ENCODE measurements at places on chromosomes 6 and 20. TPM values are rescaled to one million over a fixed set of nuclear protein-coding genes. Genes with fewer than 3 reads are reported as not detected.

GRCh38 chr6:56349194-56349593 lies 101.8 kb upstream of the COL21A1 start:
- DNase-seq: no peak

GRCh38 chr20:16316513-16316912 lies 256.7 kb downstream of the KIF16B start:
- no peak for DNase-seq

DNA sequence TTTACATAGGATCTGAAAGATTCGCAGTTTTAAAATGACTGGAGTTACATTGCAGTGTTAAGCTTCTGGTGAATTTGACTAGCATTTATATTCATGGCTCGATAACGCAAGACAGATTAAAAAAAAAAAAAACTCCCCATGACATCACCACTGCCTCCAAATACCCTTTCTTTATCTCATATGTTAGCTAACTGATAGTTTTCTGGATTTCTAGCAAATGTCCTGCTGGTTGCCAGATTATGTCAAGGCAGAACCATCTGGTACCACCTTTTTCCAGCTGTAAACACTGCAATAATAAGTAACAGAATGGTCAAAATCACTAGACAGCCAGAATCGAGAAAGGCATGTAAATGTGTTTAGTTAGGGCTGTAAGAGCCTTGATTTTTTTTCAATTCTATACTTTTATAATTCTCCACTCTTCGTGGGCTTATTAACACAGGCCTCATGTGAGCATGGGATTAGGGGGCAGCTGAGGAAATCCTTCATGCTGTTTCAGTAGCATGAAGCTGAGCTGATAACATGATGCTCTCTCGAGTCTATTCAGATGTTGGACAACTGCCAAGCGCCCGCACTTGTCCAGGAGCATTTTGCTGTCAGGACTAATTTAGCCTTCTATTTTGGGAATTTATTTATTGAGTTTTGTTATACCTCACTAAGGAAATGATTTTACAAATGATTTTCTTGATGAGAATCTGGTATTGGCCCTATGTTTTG lies 166.0 kb upstream of the SCGN start:
- DNase-seq: no peak

The CASS4 gene
- total RNA-seq: 0.09 TPM

DNA sequence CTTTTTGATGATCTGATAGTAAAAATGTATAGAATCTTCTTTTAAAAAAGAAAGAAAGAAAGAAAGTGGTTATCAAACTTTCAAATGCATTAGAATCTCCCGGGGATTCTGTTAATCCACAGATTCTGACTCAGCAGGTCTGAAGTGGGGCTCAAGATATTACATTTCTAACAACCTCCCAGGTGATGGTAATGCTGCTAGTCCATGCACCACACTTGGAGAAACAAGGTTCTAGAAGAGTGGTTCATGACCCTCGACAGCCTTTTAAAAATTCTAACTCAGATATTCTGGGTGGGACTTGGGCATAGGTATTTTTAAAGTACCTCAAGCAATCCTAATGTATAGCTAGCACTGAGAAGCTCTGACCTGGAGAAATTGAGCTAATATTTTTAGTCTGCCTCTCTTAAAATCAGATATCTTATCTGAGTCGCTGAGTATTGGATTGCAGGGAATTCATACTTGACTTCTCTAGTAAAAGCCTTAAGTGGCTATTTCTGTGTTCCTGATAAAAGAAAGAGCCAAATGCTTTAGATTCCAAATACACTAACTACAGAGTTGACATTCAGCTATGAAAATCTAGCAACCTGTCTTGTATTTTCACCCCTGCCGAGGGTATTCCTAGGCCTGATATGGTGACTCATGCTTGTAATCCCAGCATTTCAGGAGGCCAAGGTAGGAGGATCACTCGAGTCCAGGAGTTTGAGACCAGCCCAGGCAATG lies 252.4 kb downstream of the PHACTR1 start:
- no peak for DNase-seq

The RUNX2 gene
- 0.46 TPM for total RNA-seq

DNA sequence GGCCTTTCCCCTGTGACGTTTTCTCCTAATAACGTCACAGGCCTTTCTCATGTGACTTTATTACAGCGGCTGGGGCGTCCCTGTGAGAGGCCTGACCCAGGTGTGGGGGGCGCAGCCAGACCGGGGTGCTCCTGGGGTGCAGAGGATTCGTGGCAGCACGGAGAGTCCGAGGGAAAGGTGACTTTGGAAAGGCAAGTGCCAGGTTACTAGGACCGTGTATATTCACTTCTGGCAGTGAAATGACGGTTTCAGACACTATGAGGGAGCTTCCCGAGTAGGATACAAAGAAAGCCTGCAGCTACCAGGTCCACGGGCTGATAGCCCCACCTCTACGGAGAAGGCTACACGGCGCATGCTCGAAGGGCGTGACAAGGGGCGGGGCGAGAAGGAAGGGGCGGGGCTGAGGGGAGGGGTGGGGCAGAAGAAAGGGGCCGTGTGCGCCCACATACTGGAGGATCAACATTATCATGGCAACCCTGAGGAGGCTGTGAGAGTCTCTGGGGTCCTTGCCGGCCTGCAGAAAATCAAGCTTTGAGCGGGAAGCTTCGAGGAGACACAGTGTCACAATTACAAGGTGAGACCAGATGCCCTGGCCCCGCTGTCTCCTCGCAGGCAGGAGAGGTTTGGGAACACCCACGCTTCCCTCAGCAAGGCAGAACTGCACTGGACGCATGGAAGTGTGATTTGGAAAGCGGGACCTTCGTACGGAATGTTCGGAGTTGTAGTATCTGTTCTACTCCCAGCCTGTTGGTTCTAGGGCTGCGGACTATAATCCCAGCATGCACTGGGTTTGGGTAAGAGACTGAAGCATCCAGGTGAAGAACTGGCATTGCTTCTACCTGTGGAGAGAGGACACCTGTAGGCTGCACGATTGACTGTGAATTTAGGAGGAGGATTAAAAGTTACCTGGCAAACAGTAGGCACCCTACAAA lies 54.4 kb upstream of the ZNF337 start:
- DNase-seq: no peak

DNA sequence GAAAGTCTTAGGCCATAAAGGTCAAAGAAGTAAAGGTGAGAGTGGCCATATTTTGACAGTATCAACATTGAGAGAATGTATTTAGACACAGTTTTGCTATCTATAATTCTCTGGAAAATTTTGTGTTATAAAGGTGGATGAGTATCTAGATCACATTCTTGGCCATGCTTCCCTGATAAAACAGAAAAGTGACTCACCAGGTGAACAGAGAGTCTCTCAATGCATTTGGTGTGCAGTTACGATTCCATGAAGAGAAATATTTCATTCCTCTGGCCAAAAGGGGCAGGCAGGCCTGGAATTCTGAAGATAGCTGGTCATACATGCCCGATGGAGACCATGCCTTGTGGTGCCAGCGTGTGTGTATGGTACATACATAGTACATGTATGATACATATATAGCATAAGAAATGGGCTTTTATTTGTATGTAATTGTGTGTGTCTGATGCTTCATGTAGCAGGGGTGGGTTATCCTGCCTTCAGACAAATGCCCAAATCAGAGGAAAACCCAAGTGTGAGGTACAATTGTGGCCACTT lies 164.0 kb downstream of the SOBP start:
- no peak for DNase-seq

DNA sequence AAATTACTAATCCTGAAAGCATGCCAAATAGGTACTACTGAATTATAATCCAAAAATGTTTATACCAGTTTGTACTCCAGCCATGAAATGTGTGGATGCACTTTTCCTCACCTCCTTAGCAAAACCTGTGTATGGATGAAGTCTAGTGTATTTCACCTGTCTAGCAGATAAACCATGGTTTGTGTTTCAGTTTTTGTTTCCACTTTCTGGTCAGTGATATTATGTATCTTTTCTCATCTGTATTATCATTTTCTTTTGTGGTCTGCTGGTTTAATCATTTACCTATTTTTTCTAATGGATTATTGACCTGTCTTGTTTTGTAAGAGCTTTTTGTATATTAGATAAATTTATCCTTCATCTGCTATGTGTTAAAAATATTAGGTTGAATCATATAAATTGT lies 41.0 kb upstream of the TMEM217 start:
- DNase-seq: no peak

The CGA gene
- total RNA-seq: 5.5 TPM

DNA sequence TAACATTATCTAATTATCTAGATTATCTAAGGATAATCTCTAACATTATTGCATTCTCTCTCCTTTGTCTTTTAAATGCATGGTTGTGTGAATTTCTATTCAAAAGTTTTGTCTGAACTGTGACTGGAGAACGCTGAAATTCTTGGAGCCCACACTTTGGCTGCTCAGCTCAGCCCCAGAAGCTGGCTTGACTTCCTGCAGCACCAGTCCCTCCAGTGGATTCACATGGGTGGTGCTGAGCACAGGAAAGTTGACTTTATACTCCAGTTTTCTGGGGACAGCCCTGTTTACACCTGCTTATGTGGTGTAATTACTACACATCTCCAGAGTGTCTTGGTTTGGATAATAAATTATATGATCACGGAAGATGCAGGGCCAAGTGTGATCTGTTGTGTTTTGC lies 255.1 kb upstream of the NOX3 start:
- no peak for DNase-seq

DNA sequence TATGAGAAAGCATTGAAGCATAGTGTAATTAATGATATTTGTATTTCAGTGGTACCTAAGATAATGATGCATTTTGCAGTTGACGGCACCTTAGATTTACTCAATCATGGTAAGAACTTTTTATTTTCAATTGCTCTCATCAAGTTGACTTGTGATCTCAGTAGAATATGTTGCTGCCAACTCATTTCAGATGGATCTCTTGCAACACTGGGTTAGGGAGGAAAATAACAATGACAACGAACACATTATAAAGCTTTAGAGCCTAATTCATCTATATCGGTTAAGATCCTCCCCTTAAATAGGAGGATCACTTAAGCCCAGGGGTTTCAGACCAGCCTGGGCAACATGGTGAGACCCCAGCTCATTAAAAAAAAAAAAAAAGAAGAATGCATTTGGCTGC lies 18.0 kb upstream of the TBC1D22B start:
- DNase-seq: no peak

DNA sequence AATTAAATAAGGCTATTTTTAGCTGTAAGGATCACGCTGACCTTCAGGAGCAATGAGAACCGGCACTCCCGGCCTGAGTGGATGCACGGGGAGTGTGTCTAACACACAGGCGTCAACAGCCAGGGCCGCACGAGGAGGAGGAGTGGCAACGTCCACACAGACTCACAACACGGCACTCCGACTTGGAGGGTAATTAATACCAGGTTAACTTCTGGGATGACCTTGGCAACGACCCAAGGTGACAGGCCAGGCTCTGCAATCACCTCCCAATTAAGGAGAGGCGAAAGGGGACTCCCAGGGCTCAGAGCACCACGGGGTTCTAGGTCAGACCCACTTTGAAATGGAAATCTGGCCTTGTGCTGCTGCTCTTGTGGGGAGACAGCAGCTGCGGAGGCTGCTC lies 84.0 kb downstream of the RAMACL start:
- no peak for DNase-seq

DNA sequence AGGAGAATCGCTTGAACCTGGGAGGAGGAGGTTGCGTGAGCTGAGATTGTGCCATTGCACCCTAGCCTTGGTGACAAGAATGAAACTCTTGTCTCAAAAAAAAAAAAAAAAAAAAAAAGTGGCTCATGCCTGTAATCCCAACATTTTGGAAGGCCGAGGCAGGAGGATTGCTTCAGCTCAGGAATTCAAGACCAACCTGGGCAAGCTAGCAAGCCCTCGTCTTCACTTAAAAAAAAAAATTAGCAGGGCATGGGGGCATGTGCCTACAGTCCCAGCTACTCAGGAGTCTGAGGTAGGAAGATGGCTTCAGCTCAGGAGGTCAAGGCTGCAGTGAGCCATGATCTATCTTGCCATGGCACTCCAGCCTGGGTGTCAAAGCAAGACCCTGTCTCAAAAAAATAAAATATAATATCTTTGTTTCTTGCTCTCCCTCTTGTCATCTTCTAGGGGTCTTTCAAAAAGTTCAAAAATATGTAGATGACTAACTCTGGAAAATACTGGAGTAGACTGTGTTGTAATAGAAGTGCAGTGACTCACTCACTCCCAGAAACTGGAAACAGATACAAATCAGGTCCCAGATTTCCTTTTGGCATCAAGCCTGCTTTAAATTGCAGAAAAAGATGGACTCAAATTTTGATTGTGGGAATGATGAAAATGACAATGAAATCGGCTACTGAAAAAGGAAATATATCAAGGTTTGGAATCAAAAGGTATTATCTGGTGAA lies 2.8 kb upstream of the GINM1 start:
- DNase-seq: no peak

DNA sequence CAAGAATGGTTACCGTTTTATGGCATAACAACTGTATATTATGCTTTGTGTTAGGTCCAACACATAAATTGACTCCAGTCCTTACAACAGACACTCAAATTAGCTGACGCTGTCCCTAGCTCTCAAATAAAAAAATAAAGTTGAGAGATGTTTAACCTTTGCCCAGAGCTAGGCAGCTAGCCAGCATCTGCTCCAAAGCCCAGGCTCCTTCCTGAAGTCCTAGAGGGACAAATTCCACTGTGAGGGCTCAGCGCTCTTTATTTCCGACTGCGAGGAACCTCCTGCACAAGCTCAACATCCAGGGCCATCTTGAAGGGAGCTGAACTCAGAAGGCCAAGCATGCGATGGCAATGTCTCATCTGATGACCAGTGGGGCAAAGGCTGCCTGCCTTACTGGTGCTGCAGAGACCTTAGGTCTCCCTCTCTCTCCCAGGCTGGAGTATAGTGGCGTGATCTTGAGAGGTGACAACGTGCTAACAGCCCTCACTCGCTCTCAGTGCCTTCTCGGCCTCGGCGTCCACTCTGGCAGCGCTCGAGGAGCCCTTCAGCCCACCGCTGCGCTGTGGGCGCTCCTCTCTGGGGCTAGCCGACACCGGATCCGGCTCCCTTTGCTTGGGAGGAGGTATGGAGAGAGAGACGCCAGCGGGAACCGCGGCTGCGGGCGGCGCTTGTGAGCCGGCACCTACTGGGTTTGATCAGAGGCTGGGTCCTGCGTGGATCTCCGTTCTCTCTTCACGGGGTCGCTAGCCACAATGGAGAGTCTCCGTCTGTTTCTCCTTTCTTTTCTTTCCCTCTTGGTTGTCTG lies 24.7 kb upstream of the GFOD1 start:
- no peak for DNase-seq

The SYTL3 gene
- total RNA-seq: 2.1 TPM

GRCh38 chr6:37793067-37793466 lies 26.5 kb upstream of the ZFAND3 start:
- no peak for DNase-seq

DNA sequence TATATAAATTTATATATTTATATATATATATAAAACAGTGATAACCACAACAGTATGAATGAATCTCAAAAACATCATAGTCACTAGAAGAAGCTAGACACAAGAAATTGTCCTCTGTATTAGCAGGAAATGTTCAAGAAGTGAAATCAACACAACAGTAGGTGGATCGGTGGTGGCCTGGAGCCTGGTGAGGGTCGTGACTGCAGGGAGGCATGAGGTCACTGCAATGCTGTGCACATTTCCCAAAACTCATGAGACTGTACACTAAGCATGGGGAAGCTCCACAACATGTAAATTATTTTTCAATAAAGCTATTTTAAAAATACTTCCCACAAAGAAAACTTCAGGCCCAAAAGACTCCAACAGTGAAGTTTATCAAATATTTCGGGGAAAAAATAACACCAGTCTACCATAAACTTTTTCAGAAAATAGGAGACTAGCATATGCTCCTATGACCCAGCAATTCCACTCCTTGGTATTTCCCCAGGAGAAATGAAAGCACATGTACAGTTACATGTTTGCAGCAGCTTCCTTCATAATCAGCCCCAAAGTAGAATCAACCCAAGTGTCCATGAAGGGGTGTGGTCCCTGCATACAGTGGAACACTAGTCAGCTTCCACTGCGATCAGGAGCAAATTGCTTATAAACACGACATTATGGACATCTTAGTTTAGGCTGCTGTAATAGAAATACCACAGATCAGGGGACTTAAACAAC lies 144.2 kb downstream of the TBXT start:
- no peak for DNase-seq

All from progenitor cell of endocrine pancreas (in vitro differentiated cells).